Effector memory CD8-positive, alpha-beta T cell (primary cell): ENCODE measurements at places on chromosomes 12 and 14.
A peak's percentile ranks its signal among the peaks of the same experiment; 100 is the strongest.

DNA sequence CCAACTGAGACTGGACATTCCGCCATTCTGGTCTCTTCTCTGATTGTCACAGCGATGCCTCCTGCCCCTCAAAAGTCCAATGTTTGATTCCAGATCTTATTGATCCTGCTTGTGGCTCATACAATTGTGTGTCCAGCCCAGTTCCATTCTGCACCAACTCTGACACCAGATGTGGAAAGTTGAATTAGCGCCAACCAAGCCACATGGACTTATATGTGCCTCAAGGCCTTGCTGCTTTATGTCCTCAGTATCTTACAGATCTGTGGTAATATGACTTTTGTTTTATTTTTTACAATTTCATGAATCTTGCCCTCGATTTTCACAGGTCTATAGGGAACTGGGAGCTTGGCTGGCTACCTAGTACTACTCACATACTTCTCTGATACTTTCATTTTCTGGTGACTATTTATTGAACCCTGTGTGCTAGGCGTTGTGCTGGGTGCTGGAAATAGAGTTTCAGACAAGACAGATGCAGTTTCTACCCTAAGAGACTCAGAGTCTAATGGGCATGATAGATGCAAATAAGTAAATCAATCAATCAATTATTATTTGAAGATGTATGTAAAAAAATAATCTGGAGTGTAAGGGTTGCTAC is 472.0 kb downstream of the TMTC2 start:
- no peak for DNase-seq

DNA sequence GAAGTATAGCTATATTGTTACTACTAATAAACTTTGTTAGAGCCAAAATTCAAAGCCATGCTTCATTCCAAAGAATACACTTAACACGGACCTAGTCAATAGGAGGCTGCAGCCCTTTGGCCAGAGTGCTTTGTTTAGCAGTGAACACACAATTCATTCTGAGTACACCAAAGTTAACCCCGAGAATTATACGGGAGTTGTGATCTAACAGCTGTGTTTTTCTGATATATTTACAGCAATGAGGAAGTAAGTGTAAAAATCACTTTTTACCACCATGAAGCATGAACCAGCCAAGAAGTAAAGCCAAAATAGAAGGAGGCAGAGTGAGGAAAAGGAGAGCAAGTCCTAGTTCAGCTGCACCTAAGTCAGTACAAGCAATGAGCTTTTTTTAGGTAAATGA is 156.8 kb upstream of the PDE3A start:
- no peak for DNase-seq

DNA sequence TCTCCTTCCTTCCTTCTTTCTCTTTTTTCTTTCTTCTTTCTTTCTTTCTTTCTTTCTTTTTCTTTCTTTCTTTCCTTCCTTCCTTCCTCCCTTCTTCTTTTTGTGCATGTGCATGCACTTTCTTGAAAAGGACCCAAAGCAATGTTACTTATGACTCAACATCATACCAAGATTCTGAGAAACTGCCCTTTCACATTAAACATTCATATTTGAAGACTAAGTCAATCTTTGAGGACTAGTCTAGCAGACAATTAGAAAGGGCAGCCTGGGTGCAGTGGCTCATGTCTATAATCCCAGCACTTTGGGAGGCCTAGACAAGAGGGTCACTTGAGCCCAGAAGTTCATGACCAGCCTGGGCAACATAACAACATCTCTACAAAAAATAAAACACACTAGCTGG is 212.8 kb upstream of the KITLG start:
- DNase-seq, result no peak

DNA sequence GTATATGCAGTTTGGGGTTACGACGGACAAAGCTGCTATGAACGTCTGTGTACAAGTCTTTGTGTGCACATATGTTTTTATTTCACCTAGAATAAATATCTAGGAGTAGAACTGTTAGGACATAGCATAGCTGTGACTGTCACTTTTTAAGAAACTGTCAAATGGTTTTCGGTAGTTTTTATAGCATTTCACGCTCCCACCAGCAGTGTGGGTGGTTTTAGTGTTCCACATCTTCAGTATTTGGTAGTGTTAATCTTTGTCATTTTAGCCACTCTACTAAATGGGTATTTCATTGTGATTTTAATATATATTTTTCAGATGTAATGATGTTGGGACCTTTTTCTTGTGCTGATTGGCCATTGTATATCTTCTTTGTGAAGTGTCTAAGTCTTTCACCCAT is 109.1 kb upstream of the BCAT1 start:
- no peak for DNase-seq

- no peak for DNase-seq
Observed at GRCh38 chr12:132142679-132143335, 1.3 kb downstream of the DDX51 start.

- DNase-seq, result no peak
Observed at GRCh38 chr14:80434574-80435321, 223.4 kb upstream of the DIO2 start.

DNA sequence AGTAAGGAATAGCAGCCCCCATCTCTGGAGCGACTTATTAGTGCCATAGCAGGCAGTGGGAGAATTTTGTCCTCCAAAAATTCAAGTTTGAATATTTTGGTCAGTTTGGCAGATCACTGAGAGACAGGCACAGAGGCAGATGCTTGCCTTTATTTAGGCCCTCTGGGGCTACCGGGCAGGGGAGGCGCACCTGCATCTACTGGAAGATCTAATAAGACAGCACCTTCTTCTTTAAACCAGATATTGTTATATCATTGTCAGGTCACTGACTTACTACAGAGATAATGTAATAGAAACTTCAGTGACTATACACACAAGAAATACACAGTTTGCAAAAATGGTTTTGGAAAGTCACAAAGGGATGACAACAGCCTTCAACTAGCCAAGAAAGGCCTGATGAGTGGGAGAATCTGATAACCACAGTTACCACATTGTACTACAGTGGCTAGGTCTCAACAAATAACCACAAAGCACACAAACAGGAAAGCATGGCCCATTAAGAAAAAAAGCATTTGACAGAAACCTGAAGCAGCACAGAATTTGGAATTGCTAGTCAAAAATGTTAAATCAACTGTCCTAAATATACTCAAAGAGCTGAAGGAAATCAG is 56.8 kb downstream of the CDK17 start:
- peak; percentile 13 for DNase-seq

DNA sequence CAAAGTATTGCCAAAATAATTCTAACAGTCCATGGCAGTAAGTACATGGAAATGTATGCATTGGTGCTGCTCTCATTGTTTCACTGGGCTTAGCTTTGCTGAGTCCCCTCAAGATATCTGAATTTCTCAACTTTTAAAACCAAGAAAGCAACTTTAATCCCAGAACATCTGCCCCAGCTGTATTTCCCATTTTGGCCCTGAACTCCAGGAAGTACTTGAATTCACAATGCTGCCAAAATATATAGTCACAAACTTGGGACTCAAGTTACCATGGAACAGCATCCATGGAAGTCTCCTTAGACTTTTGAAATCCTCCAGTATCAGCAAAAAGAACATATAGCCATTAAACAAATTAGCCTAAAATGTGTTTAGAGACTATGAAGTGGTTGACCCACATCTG is 78.5 kb upstream of the FLRT2 start:
- no peak for DNase-seq

DNA sequence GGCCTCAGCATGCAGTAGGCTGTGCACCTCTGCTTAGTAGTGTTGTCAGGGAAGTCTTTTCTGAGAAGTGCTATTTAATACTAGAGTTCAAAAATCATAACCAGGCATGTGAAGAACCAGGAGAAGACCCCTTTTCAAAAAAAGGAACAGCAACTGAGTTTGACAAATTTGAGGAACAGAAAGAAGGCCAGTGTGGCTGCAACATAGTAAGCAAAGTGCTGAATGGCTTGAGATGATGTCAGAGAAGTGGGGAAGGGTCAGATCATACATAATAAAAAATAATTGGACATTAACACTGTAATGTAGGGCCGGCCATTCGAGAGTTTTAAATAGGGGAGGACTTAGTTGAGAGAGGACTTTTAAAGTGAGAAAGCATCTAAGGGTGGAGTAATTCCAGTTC is 11.1 kb upstream of the CNTN1 start:
- DNase-seq, result no peak

DNA sequence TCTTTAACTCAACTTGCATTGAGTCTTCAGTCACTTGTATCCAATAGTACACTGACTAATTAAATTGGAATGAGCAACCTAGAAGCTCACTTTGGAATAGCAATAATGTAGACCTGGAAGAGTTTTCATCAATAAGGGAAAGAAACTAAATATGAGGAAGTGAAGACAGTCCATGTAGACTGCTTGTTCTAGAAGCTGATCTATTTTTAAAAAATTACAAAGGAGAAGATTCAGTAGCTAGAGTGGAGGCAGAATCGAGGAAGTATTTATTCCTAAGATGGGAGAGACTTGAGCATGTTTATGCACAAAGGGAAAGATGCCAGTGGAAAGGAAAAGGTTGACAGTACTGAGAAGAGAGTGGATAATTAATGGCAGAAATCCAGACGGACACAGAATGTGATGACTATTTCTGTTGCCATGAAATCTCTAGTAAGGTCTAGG is 156.3 kb upstream of the PDE3A start:
- no peak for DNase-seq

DNA sequence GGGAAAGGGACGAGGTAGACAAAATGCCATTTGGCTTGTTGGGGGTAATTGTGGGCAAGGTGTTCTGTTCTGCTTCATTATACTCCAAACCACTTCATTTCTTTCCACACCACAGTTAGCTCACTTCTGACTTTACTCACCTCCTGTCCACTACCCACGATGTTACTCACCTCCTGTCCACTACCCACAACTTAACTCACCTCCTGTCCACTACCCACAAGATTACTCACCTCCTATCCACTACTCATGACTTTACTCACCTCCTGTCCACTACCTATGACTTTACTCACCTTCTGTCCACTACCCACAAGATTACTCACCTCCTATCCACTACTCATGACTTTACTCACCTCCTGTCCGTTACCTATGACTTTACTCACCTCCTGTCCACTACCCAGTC is 10.1 kb upstream of the TWF1 start:
- DNase-seq, result no peak

DNA sequence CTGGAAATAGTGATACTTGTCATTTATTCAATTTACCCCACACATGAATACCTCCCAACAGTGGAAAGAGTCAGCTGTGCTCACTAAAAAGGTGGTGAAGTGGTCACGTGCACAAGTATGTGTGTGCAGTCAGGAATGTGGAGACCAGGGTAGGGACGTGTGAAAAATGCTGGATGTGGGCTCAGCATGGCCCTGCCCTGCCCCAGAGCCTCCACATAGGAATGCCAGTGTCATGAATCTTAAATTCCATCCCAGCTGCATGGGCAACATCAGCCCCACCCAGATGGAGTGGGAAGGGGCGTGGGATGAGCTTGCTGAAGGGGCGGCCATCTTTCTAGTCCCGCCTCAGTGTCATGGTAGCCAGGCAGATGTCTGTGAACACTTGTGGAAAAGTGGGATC is 87.7 kb downstream of the C12orf75 start:
- no peak for DNase-seq

- DNase-seq, result no peak
Observed at GRCh38 chr12:110776410-110776809, 33.7 kb upstream of the PPP1CC start.

DNA sequence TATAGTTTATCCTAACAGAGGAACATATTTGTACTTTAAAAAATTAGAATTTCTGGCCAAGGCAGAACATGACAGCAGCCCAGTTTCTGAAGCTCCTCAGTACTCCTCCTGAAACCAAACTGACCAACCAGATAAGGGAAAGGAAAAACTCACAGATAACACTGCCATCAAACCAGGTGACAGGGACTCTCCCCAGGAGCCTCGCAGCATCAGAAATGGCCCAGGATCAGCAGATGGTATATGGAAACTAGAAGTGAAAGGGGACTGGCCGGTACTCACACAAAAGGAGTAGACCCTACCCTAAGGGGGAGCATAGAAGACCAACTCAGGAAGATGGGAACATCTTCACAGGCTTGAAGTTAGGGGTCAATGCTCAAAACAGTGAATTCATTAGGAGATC is 22.0 kb downstream of the GALC start:
- DNase-seq, result no peak

GRCh38 chr14:92582706-92583452 is 69.3 kb downstream of the RIN3 start:
- peak; percentile 39 for DNase-seq

- no peak for DNase-seq
Observed at GRCh38 chr12:87127272-87127671, 871.1 kb upstream of the MGAT4C start.

DNA sequence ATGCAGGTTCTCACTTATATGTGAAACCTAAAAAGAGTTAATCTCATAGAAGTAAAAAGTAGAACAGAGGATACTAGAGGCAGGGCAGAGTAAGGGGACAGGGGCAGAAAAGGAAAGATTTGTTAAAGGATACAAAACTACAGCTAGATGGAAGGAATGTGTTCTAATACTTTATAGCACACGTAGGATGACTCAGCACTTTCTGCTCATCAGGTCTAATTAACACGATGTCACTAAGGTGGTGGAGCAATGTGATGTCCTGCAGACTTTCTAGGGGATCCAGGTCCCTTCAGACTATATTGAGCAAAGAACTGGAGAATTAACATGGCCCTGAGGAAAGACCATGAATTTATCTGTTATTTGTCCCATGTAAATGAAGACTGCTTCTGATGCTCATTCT is 80.8 kb upstream of the CMKLR1 start:
- DNase-seq, result no peak

- no peak for DNase-seq
Observed at GRCh38 chr14:90644882-90645281, 171.3 kb downstream of the TTC7B start.

DNA sequence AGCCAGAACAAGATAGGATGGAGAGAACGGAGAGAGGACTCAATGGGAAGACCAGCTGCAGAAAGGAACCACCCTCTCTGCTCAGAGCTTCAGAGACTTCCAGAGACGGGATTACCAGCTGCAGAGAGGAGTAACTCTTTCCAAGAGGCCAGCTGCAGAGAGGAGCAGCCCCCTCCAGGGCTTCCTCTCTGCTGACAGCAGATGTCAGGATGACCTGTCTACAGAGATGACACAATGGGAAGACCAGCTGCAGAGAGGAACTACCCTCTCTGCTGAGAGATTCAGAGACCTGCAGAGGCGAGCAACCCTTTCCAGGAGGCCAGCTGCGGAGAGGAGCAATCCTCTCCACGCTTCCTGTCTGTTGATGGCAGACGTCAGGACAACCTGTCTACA is 61.8 kb downstream of the KLRG1 start:
- no peak for DNase-seq

- no peak for DNase-seq
Observed at GRCh38 chr14:72884386-72884785, 9.5 kb downstream of the DPF3 start.

DNA sequence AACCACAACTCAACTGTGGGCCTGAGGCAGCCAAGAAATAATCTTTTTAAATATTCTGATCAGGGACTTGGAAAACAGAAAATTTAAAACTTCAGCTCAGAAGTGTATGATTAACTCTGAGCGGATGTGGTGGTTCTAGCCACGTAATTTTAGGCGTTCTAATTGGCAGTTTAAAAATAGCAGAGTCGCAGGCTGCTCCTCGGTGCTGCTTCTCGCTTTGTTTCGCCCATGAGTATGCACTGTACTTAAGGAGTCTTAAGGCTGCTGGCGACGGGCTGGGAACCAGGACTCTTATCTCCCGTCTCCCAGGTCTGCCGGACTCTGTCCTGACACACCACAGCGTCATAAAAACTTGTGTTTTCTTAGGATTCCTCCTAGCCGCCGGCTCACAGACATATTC is 113.4 kb upstream of the PELI2 start:
- DNase-seq, result no peak

- DNase-seq, result no peak
Observed at GRCh38 chr12:95380997-95381786, 92.8 kb upstream of the METAP2 start.
